ENCODE measurements at places on chromosomes 4 and X.
A peak's percentile ranks its signal among the peaks of the same experiment; 100 is the strongest.

DNA sequence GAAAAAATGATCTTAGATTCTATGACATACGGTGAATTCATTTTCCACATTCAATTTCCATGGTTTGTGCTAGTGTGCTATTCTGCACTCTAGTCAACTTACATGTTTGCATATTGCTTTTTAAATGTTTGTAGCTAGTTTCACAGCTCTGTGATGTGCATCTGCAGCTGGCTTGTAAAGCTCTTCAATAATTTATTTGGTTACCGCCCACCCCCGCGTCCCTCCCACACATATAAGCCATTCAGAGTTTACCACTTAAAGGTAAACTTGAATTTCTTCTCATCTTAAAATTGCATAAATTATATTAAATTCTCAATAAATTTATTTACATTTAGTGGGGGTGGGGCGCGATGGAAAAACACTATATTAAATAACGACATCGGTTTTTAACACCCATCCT is 291 bp upstream of the NBDY start:
- peak; percentile 49 for DNase-seq

DNA sequence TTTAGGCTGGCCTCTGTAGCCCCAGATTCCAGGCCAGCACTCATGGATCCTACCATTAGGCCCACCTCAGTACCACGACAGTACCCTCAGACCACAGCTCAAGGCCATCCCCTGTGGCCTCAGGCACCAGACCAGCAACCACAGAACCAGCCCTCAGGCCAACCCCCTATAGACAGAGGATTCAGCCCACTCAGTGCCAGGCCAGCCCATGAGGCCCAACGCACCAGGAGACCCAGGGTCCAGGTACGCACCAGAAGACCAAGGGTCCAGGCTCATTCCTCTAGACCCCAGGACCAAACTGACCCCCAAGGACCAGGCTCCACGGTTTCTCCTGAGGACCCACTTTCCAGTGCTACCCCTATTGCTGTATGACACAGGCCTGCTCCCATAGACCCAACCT is 39.5 kb upstream of the MAGEC2 start:
- DNase-seq = no peak

- no peak for DNase-seq
Observed at GRCh38 chr4:100889898-100890297, 372.1 kb upstream of the EMCN start.

GRCh38 chr4:181293541-181293940 is 949.7 kb upstream of the TENM3 start:
- DNase-seq = no peak

DNA sequence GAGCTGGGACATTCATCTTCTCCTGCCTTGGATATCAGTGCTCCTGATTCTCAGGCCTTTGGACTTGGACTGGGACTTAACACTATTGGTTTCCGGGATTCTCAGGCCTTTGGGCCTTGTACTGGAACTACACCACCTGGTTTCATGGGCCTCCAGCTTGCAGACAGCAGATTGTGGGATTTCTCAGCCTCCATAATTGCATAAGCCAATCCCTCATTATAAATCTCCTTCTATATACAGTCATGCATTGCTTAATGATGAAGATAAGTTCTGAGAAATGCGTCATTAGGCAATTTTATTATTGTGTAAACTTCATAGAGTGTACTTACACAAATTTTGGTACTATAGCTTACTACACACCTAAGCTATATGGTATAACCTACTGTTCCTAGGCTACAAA is 8.9 kb upstream of the CCNG2 start:
- DNase-seq = no peak

DNA sequence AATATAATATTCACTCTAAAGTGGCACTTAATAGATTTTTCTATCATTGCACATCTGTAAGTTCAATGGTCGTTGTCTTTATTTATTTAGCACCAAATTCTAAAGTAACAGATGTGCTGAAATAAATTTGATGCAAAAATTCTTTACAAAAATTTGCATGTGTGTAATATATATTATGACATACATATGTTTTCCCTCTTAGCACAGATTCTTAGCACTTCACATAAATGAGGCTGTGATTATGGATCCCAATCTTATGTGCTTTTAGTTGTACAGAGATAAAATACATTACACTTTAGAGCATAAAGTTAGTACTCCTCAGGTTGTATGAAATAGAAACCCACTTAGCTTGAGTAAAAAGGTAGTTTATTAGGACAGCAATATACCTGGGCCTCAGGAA is 915.1 kb downstream of the ADGRL3 start:
- no peak for DNase-seq

GRCh38 chr4:70179811-70180210 is 15.7 kb upstream of the ODAM start:
- no peak for DNase-seq

DNA sequence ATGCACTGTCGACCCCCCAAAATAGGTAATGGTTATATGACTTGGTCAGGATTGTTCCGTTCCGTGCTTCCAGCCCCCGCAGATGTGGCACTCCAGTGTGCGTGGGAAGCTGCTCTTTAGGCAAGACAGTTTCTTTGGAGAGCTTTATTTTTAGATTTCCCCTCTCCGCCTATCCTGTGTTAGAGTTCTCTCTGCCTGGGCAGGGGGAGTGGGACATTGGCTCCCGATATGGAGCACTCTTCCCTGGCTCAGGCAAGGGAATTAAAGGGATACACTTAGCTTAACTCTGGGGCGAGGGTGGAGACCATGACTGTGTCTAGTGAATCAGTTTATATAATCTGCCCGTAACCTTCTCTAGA is 36.0 kb downstream of the DLG3 start:
- DNase-seq = no peak

- DNase-seq = no peak
Observed at GRCh38 chr4:147453561-147454141, 27.2 kb upstream of the EDNRA start.

- DNase-seq = no peak
Observed at GRCh38 chr4:7377223-7377865, 57.4 kb downstream of the PSAPL1 start.

GRCh38 chr4:182212211-182212761 is 30.9 kb upstream of the TENM3 start:
- DNase-seq = peak; percentile 47

- no peak for DNase-seq
Observed at GRCh38 chrX:12282991-12283390, 144.7 kb downstream of the FRMPD4 start.

GRCh38 chrX:38081909-38082308 is 75.6 kb downstream of the SYTL5 start:
- DNase-seq = no peak

- DNase-seq = no peak
Observed at GRCh38 chrX:70445951-70446350, 1.3 kb downstream of the DLG3 start.

DNA sequence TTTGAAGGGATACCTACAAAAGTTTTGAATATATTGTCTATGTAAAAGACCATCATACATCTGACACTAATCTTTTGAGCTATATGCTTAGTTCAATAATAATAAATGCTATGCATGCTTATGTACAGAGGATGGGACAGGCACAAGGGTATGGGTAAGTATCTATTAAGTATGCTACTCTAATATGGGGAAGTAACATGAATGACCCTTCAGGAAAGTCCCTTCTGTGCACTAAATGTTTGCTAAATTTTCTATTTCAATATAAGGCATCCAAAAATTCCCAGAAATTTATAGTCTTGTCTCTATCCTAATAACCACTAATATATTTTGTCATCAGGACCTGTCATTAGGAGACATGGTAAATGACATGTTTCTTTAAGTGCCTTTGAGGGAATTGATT is 19.0 kb downstream of the ATP8A1 start:
- DNase-seq = no peak

GRCh38 chr4:177964061-177964460 is 521.8 kb upstream of the AGA start:
- no peak for DNase-seq

DNA sequence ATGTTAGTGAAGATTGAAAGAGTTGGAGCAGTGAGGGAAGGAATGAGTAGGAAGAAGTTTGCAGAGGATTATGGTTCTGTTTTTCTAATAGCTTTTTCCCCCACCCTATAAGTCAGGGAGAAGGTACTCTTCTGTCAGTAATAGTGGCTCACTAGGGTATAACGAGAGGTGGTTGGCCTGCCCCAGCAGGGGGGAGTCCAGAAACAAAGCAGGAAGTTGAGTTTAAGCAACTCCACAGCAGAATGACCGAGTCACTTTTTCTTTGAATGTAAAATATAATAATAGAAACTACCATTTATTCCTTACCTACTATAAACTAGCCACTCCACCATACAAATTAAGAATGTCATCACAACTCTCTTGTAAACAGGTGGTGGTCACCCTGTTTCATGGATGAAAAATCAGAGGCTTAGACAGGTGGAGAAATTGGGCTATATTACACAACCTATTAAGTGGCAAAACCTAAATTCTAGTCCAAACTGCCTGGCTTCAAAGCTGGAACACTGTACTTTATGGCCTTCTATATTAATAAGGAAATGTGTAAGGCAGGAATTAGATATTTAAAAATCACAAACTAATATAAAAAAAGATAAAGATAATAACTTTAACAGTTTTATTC is 21.9 kb downstream of the AP1AR start:
- no peak for DNase-seq

GRCh38 chrX:31093639-31093975 is 21.8 kb upstream of the FTHL17 start:
- DNase-seq = no peak

DNA sequence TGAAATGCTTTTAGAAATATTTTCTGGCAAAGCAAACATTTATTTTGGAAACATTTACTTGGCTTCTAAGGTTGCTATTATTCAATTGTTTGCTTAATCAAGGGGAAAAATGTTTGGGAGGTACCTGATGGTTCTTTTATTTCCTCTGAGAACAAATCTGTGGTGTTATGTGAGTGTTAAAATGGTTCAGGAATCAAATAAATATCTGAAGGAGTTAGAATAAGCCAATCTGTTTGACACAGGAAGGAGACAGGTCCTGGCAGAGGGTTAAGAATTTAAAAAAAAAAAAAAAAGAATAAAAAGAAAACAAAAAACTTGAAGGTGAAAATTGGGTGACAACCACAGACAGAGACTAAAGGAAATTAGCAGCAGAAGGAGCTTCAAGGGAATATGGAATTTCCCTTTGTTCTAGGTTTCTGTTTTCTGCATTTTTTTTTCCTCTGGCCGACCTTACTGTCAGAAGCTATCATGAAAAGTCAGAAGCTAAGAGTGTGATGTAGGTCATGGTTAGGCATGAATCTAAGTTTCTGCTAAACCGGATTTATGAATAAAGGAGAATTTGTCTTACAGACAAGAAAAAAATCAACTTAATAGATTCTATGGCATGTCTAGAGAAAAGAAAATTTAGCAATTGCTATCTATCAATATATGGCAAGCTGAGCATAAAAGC is 78.6 kb upstream of the PNPLA4 start:
- no peak for DNase-seq

DNA sequence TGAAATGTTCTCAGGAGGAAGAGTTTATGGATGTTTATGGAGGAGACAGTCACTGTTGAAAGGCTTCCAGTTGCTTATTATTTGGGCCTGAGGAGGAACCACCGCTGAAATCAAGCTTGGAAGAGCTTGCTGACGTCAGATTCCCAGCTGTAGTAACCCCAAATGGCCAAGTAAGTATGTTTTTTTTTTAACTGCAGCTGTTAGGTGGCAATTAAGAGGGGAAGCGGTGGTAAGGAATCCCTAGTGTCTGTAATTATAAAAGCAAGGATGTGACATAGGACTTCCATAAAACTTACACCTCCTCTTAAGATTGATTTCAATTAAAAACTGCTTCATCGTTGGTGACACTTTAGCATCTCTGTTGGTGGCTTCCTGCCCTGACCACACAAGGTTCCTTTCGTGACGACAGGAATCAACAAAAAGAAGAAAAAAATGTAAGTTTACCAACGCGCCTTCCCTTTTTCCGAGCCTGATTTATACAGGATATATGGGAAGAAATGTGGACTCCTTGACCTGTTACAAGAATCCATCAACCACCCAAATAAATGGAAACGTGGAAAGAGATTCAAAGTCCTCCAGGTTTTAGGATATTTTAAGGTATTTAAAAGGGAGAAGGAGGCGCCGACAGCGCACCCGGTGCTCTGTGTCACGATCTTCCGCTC is 884 bp downstream of the RELL1 start:
- DNase-seq = peak; percentile 12

- no peak for DNase-seq
Observed at GRCh38 chr4:31390849-31391248, 670.7 kb downstream of the PCDH7 start.

DNA sequence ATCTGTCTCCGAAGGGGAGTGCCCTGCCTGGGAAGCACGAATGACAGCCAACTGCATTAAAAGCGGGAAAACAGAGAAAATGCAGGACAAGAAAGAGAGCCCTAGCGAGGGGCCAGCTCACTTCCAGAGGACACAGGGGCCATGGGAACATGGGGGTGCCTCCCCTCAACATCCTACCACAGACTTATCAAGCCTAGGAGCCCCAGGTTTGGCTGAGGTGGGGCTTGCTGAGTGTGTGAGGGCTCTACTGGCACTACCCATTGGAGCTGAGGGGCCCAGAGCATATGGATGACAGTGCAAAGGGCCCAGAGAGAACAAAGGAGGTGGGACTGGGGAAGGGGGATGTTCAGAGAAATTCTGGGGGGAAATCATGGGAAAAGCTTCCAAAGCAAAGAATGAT is 101.8 kb downstream of the PJA1 start:
- no peak for DNase-seq

Data from NCI-H1105 treated with DMSO at 0.1 percent for 48 hours (cell line).